ENCODE measurements at places on chromosomes 2 and 18.

DNA sequence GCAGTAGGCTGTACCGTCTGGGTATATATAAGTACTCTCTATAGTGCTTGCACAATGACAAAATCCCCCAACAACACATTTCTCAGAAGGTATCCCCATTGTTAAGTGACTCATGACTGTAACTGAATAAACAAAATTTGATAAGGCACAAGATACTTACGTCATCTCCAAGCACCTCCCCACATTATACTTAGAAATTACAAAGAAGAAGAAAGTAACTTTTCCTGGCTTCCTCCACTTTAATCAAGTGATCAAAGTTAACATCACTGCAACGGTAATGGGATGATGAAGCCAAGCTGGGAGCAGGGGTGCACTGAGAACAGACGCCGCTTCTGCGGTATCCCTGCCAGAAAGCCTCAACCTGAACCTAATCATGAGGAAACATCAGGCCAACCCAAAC, 9.7 kb downstream of the TNS1 start:
- no peak for DNase-seq

DNA sequence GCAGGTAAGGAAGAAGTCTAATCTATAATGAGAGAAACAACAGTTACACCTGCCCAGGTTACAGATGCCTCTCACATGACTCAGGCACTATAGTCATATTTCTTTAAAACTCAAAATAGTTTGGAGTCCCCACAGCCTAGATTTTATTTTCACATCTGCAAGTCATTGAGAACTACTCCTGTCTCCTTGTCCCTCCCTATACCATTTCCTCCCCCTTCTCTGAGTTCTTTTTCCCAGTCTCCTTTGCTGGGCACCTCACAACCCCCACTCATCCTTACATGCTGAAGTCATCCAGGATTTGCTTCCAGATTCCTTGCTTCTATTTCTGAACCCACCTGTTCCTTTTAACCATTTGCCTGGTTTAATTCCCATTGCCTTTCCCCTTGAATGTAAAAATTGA, 73.1 kb upstream of the KCNE4 start:
- DNase-seq, result no peak

- no peak for DNase-seq
Observed at GRCh38 chr2:217652761-217653639, 349.8 kb downstream of the TNS1 start.

GRCh38 chr2:122471753-122472152, 716.3 kb downstream of the TSN start:
- DNase-seq, result no peak

- DNase-seq, result no peak
Observed at GRCh38 chr2:122596598-122596997, 841.1 kb downstream of the TSN start.

- DNase-seq, result no peak
Observed at GRCh38 chr2:71591044-71591443, 137.7 kb downstream of the DYSF start.

GRCh38 chr2:55896633-55897032, 26.9 kb downstream of the EFEMP1 start:
- DNase-seq, result no peak

GRCh38 chr2:40096360-40096759, 317.3 kb upstream of the THUMPD2 start:
- no peak for DNase-seq

DNA sequence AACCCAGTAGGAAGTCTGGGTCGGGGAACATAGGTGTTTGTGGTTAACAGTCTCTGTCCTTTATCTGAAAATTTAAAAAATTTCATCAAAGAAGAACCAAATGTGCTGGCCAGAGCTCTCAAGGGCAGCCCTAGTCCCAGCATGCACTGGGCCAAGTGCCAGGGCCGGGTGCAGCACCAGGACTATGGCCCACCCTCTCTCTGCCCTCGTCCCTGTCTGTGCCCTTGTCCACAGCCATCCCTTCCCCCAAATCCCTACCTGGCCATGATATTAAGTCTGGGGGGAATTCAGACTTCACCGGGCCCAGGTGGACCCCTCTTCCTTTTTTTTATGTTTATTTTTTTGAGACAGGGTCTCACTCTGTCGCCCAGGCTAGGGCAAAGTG, 14.4 kb upstream of the ZFP36L2 start:
- DNase-seq, result no peak

- DNase-seq, result no peak
Observed at GRCh38 chr2:199452260-199452990, 5.3 kb downstream of the SATB2 start.

GRCh38 chr2:154556146-154556545, 142.3 kb upstream of the KCNJ3 start:
- DNase-seq, result no peak

DNA sequence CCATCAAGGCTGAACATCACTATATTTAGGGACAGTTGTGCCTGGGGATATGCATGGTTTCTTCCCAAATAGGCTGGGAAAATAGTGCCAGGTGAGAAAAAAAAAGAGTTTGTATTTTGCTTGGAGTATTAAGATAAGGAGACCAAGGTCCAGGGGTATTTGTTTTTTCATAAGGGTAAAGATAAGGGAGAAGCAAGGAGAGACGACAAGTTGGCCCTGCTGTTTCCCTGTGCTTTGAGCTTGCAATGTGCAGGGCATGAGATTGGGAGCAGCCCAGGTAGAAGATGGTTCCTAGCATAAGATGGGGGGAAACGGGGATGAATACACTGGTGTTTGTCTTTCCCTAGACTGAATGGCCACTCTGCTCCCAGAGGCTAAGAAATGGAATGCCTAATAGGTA, 8.8 kb upstream of the GPR39 start:
- DNase-seq, result no peak

- DNase-seq, result no peak
Observed at GRCh38 chr2:230542751-230543150, 126.8 kb downstream of the SP100 start.

GRCh38 chr2:45009303-45009927, at the start of gene SIX2:
Gene SIX2, minus strand, starts transcription at chr2:45009452. Its CDS starts 342 bp downstream, at chr2:45009110.
- no peak for DNase-seq

DNA sequence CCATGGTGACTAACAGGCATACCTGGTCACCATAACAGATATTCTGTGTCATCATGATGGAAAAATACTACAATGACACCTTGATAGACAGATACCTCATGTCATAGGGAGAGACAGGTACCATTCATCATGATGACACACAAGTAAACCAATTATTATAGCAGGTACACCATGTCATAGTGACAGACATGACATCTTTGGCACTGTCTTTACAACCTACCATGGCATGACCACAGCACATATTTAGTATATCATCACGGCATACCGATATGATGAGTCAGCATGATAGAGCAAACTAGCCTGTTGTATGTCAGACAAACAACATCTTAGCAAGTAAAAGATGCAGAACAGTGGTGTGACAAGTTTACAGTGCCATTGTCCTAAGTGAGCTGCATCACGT, 101.3 kb upstream of the KLHL29 start:
- DNase-seq, result no peak

DNA sequence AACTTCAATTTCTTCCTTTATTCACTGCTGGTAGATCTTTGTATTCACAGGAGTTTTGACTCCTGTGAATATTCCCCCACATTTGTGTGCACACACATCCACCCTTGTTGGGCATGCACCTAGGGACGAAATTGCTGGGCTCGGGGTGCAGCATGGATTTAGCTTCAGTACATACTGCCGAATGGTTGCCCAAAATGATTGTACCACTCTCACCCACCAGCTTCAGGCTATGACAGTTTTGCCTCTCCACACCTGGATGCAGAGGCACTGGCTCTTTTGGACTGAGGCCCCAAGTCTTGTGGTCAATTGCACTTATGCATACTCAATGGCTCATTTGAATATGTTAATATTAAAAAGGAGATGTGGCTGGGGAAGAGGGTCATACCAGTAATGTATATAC, 65.1 kb upstream of the ODC1 start:
- DNase-seq, result no peak

DNA sequence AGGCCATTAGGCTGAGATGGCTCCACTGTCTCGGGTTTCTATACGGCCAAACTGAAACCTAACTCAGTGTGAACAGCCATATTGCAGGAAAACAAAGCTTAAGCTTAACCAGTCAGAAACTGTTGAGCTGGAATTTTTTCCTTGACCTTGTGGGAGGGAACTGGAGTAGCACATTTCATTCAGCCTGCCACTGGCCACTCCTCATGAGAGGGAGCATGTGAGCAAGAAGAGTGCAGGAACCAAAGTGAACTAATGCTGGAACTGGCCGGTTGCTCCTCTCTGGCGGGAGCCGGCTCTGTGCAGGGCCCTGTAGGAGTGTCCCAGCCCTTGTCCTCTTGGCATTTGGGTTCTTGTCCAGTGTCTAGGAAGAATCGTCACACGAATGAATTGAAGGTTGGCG, 5.9 kb upstream of the POLE4 start:
- DNase-seq, result no peak

DNA sequence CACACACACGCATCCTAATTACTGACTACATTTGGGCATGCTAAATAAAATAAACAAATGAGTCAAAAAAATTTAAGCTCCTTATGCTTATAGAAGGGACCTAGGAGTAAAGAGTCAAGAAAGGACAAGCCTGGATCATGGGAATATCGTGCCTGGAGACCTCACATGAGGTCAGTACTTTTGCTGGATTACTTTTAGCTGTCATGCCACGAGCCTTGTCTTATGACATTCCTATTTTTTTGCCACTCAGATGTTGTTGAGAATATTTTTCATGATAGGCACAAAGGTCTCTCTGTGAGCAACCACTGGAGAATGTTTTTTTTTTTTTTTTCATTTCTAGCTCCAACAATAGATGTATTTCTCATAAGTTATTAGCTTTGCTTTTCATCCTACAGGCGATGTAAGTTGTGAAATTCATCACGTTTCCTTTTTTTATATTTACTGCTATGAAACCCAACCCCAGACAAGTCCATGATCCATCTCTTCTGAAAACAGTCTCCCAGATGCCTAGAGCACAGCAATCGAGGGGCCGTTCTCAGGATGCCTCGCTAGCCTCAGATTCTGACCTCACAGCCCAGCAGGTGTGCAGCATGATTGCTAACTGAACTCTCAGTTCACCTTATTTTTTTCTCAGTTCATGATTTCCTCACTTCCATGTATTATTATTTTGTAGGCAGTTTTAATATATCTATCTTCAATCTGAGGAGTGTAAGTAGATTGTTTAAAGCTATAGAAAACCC, 464.5 kb downstream of the IRS1 start:
- DNase-seq, result no peak

GRCh38 chr2:66127656-66128055, 307.3 kb upstream of the MEIS1 start:
- no peak for DNase-seq

GRCh38 chr2:240219208-240219890, 78.9 kb upstream of the OTOS start:
- no peak for DNase-seq
